ENCODE measurements at places on chromosomes 4 and X. TPM values are rescaled to one million over a fixed set of nuclear protein-coding genes. Genes with fewer than 3 reads are reported as not detected.

DNA sequence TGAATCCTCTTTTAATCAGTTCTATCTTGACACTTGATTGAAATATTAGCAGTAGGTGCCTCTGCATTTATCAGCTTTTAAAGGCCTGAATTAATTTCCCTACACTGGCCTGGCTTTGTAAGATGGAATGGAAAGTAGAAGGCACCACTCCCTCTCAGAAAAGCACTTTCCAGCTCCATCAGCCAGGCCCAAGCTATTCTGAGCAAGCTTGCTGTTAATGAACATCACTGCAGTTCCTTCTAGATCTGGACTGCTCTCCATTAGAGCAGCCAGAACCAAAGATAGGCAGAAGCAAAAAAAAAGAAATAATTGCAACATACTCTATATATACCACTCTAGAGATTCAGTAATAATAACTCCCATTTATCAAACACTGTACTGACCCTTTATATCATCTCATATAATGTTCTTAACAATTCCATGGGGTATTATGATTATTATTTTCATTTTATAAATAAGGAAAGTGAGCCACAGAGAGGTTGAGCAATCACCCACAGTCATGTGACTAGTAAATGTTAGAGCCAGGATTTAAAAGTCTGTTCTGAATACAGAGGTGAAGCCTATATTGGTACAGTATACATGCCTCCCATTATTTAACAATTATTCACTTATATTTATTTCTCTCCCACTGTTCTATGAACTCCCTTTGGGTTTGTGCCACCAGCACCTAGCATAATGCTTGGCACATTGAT, 39.4 kb upstream of the GPC3 start:
- no peak for DNase-seq
- no peak overlapping the region for H3K4me3 ChIP-seq
- H3K4me1 ChIP-seq: peaks cover 12% of the 10 kb centered on the region
- H3K27me3 ChIP-seq: no peaks in the 10 kb centered on the region

GRCh38 chrX:81261576-81261975, 59.7 kb downstream of the SH3BGRL start:
- H3K36me3 ChIP-seq: no peaks in the 10 kb centered on the region
- DNase-seq: no peak
- peaks cover 63% of the 10 kb centered on the region for H3K4me1 ChIP-seq
- no peak overlapping the region for H3K4me3 ChIP-seq
- H3K27me3 ChIP-seq: no peaks in the 10 kb centered on the region

GRCh38 chr4:138978028-138978585, 37.5 kb upstream of the NOCT start:
- H3K4me3 ChIP-seq: no peak overlapping the region
- H3K27me3 ChIP-seq: no peaks in the 10 kb centered on the region
- H3K36me3 ChIP-seq: no peaks in the 10 kb centered on the region
- H3K27ac ChIP-seq: peak overlapping the region; percentile 73

The CLGN gene
- total RNA-seq: 3.4 TPM
